ENCODE measurements at places on chromosomes 3 and 15. TPM values are rescaled to one million over a fixed set of nuclear protein-coding genes. Genes with fewer than 3 reads are reported as not detected.

DNA sequence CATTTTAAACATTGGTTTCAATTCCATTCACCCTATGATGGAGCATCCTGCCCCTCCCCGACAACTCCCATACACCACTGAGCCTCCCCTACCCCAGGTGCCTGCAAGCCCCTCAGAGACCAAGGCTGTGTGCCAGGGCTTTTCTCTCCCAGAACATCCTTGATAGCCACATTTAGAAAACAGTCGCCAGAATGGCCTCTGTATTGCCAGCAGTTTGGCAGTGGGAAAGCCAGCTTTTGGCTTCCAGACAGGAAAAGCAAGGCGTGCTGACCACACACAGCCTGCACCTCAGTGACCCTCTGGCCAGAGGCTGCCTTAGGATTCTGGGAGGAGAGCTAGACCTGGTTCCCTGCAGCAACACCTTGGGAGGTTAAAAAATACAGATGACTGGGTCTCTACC is 18.2 kb upstream of the HRH1 start:
- DNase-seq: no peak

GRCh38 chr3:110738531-110738930 is 333.1 kb upstream of the NECTIN3 start:
- DNase-seq: no peak

The KNL1 gene
- 0.46 TPM for polyA plus RNA-seq

The CCR3 gene
- not detected for polyA plus RNA-seq

GRCh38 chr15:43243020-43243645 is 22.3 kb upstream of the EPB42 start:
- no peak for DNase-seq

DNA sequence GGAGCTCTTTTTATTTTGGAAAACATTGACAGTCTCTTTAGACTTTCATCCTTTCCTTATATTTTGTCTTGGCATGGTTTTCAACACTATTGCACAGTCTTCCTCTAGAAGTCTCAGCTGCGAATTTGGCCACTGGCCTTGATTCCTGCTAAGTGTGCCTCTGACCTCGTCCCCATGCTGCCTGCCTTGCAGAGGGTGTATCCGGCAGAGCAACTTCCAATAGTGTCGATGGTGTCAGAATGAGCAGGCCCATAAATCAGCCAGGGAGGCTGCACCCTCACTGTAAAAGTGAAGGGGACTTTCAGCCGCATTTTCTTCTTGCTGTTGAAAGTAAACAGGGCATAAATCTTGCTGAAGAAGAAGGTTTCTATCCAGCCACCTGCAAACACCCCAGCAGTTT is 336.7 kb upstream of the TRIM42 start:
- DNase-seq: no peak

DNA sequence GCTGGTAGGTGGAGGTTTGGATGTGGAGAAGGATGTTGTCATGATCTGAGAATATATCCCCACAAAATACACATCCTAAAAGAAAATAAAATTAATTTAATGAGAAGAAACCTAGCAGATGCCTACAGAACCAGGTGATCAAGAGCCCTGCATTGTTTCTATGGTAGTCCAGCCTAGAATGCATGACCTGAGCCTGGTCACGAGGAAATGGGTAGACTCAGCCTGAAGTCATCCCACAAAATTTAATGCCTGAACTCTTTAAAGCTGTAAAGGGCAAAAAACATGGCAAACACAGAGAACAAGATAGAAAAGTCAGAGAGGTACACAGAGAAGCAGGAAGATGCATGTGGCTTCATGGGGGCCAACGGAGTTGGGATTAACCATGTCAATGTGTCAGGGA is 36.0 kb downstream of the LDHAL6B start:
- no peak for DNase-seq

- DNase-seq: peak; percentile 75
Measured at GRCh38 chr3:48088056-48088748, 72.0 kb upstream of the MAP4 start.

DNA sequence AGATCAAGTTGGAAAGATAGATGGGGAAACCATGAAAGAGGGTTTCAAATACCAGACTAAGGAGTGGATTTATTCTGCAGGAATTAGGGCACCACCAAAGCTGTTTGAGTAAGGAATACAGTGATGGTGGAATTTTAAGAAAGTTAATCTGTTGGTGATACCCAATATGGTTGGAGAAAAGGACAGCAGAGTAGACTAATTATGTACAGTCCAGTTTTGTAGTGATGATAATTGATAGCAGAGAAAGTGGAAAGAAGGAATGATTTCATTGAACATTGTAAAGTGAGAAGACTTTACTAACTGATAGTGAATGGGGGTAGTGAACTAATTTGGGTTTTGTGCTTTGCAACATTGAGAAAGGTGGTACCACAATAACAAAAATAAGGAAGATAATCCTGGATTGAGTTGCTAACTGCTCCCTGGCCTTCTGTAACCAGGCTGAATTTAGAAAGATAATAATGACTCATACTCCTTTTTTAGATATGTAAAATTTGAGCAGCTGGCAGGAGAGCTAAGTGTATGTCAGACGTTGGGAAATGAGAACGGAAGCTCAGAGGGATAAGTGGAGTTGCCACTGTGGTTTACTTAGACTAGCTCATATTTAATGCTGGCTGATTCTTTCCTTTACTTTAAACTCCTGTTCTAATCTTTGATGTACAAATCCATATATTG is 16.9 kb downstream of the TCAIM start:
- DNase-seq: no peak
